Stomach (tissue), 19 donors: ENCODE measurements at places on chromosomes 6 and 20. TPM values are rescaled to one million over a fixed set of nuclear protein-coding genes. Genes with fewer than 3 reads are reported as not detected.

GRCh38 chr6:41176189-41176588 is 13.3 kb upstream of the TREM2 start:
- no peak for DNase-seq

DNA sequence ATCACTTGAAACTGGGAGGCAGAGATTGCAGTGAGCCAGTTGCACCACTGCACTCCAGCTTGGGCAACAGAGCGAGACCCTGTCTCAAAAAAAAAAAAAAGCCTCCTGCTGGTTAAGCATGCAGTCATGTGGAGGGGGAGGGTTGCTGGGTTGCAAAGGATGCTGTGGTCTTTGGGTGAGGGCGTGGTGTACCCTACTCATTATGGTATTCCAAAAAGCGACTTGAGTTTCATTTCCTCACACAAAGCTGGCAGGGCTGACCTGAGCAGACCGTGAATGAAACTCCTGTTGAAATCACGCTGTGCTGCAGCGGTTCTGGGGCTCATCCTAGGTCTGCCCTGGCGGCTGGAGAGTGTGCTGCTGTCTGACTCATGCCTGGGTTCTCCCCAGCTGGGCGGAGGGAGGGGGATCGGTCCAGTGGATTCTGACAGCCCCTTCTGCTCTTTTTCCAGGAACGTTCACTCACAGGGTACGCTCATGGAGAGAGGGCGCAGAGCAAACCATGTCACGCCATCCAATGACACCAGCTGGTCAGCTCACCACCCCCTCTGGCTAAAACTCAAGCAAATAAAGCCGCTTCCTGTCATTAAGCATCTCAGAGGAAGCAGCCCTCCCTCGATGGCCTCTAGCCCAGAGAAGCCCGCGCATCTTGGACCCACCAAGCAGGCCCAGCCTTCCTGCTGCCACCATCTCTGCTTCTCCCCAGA is 166.2 kb downstream of the SCML4 start:
- DNase-seq, result peak; percentile 80

- no peak for DNase-seq
Measured at GRCh38 chr20:19522071-19522801, 235.8 kb upstream of the RIN2 start.

GRCh38 chr6:140784573-140784972 is 1348.2 kb upstream of the GJE1 start:
- DNase-seq, result no peak

DNA sequence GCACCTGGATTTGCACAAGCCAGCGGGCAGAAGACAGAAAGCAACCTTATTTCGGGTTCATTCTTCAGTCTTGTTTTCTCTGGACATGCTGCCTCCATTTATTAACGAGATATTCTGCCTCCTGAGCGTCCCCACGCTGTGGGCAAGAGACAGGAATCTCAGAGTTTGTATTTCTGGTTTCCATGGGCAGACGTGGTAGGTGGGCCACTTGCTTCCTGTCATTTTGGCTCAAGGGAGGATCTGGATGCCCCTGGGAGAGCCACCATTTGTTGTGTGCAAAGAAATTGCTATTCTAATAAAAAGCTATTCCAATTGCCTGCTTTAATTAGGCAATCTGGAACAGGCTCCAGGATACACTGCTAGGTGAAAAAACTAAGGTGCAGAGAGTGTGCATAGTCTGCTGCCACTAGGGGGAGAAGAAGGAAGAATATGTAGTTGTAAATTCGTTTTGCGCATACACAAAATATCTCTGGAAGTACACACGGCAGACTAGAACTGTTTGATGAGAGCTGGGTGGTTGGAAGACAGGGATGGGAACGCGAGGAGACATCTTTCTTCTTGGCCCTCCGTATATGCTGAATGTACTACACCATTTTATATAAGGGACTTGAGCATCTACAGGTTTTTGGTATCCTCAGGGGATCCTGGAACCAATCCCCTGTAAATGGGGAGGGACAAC is 30.1 kb upstream of the SLC16A10 start:
- DNase-seq, result peak; percentile 70

The MLN gene
- not detected for polyA plus RNA-seq

The CYP24A1 gene
- polyA plus RNA-seq, result 1.2 TPM

The SNRPB2 gene
- 44.4 TPM for polyA plus RNA-seq

DNA sequence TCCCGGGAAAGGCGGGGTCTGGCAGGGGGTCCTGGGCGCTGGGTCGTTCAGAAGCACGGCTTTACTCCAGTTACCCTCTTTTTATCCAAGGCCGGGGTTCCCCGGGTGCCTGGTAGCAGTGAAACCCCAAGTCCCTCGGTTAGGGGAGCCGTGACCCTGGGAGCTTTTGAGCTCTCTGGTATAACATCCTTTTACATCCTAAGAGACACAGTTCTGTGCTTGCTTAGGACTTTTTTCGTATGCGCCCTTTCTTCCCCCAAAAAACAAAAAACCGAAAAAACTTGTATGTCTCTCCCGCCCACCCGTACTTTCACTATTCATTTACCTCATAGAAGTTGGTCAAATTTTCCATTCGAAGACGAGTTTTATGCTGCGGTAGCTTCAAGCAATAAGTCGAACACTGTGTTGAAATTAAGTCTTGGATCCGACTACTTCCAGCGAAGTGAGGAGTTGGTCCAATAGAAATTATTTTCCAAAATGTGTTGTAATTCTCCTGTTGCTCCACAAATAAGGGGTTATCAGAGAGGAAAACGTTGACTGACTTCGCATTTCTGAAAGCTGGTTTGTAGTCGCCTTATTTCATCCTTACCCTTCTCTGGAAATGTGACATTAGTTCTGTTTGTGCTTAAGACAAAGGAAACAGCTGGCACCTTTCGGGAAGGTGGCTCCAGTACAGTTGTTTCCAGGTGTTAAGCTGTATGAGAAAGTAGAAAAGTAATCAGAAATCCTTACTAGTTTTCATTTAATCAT is 816 bp upstream of the MAN1A1 start:
- DNase-seq, result no peak

- DNase-seq, result no peak
Measured at GRCh38 chr20:57960803-57961575, 251.2 kb upstream of the PMEPA1 start.

The NEU1 gene
- 16.3 TPM for polyA plus RNA-seq

The ASIP gene
- polyA plus RNA-seq, result not detected

The IP6K3 gene
- 2.5 TPM for polyA plus RNA-seq

The BPI gene
- 0.44 TPM for polyA plus RNA-seq

GRCh38 chr6:134826889-134827737 is 122.8 kb downstream of the ALDH8A1 start:
- DNase-seq, result peak; percentile 28

The MUCL3 gene
- 83.3 TPM for polyA plus RNA-seq

DNA sequence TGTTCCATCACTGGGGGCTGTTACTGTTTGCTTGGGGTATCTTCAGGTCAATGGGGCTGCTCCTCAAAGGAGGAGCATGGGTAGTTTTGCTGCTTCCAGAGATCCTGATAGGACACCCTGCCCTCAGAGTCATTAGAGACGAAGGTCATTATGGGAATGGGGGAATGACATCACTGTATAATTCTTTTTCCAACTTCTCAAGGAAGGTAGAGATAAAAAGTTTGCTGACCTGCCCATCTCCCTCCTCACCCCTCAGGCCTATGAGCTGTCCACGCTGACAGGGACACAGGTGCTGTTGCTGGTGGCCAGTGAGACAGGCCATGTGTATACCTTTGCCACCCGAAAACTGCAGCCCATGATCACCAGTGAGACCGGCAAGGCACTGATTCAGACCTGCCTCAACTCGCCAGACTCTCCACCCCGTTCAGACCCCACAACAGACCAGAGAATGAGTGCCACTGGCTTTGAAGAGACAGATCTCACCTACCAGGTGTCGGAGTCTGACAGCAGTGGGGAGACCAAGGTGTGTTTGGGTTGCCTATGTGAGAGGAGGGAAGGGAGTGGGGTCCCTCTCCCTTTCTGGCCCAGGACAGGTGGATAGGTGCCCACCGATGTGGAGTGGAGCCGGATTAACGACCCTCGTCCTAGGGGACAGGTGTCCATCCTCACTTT is 2.7 kb downstream of the SRF start:
- peak; percentile 37 for DNase-seq

The EBF4 gene
- 16.8 TPM for polyA plus RNA-seq

The WFDC2 gene
- polyA plus RNA-seq, result 49.0 TPM

The PCK1 gene
- 0.12 TPM for polyA plus RNA-seq

DNA sequence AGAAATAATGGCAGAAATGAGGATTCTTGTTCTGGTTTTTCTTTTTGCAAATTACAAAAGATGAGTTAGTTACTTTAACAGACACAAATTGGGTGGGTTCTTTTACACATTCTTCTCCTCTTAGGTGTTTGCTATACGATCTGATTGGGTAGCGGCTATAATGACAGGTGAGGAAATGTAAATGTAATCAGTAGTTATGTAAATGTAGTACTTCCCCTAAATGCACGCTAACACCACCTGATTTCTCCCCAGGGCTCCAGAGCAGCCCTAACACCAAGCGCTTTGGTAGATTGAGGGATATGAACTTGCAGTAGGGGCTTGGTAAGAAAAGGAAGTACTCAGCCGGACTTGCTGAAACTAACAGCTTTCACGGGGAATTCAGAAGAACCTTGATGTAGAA is 499.4 kb upstream of the NOX3 start:
- no peak for DNase-seq

DNA sequence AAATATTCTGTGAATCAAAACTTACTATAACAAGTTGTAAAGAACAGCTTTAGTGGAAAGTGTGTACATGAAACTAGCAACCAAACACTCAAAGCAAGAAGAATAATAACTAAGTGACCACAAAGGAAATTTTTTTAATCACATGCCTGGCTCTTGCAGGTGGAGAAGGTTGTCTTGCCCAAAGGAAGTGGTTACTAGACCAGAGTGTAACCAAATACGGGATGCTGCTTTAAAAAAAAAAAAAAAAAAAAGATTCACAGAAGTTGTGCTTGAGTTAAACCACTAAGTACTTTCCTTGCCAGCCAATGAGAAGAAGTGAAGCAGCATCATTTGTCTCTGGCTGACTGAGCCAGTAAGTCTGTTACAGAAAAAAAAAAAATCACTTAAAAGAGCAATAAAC is 19.1 kb upstream of the HLA-DQB1 start:
- DNase-seq, result no peak

DNA sequence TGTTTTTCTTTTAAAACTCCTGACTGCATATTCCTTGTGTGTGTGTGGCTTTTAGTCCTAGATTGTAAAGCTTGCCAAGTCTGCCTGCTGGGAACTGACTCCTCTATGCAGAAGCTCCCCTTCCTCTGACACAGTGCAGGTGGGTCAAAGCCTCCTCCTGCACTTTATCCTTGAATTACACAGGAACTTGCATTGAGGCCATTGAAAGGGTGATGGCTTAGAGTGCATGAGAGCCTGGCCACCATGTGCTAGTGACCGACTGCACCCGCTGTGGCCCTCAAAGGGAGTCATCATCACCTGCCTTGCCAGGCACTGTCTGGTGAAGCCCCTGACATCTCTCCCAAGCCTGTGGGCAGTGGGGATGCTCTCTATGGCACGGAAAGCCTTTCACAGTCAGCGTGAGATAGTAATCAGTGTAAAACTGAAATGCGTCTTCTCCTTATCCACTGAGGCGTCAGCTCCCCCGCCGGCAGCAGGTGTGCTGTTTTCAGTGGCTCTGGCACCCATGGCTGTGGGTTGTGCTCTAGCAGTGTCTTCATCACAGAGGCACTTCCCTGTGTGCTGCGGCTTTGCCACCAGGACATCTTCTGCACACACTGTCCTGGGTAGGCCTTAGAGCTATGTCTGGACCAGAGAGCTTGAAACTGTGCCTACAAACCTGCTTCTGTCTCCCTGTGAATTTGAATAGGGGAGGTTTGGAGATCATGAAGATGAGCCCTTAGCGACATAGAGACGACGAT is 87.9 kb downstream of the THBS2 start:
- peak; percentile 58 for DNase-seq

The SLC22A2 gene
- polyA plus RNA-seq, result not detected

DNA sequence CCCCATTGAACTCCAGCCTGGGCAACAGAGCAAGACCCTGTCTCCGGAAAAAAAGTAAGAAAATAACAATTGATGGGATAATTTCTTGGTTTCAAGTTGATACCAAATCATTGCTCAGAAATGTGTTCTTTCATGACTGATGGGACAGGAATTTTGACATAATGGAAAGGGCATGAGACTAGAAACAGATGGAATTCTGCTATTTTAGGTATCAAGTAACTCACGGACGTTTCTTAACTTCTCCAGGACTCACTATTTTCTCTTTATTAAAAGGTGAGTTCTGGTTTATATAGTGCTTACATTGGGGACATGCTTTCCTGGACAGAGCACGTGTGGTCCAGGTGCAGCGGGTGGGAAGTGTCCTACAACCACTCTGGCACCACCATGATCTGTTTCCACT is 6.0 kb upstream of the DSP start:
- no peak for DNase-seq

GRCh38 chr20:64142590-64142989 is 21.7 kb upstream of the MYT1 start:
- DNase-seq, result no peak

DNA sequence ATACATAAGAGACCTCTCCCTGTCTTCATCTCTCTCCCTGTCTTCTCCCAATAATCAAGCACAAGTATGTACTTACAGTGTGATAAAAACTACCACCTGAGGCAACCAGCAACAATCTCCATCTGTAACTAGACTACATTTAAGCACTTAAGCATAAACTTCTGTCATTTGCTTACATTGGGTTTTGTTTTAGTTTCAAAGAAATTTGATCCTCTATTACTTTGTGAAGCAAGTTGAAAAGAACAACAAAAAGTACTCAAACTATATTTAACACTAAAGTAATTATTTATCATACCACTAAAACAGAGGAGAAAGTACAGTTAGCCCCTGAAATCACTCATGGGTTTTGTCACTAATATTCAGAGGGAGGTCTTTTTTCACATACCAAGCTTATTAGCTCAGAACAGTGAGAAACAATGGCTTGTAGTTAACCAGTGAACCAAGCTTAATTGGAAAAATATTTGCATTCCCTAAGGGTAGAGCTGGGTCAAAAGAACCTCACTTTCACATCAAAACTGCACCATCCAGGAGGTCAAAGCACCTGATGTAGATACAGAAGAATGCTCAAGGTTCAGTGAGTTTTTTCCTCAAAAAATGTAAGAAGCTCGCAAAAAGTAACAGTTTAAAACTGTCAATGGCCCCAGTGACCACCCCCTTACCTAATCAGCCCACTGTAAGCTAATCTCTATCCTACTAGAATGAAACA is 34.1 kb downstream of the DCDC2 start:
- no peak for DNase-seq

DNA sequence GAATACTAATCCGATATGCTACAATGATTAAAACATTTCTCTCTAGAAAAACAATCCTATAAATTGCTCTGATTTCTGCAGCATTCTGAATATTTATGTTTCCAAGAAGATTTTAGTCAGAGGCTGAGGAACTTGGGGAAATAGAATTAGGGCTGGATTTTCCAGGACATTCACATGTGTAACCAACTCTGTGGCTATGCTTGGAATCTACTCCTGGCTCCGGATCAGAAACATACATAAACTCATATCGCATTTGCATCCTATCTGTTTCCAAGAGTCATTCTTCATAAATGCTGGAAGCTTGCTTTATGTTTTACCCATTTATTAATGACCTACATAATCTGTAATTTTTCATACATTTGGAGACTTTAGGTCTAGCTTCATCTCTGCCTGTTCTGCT is 459.9 kb upstream of the MARCKS start:
- peak; percentile 70 for DNase-seq

DNA sequence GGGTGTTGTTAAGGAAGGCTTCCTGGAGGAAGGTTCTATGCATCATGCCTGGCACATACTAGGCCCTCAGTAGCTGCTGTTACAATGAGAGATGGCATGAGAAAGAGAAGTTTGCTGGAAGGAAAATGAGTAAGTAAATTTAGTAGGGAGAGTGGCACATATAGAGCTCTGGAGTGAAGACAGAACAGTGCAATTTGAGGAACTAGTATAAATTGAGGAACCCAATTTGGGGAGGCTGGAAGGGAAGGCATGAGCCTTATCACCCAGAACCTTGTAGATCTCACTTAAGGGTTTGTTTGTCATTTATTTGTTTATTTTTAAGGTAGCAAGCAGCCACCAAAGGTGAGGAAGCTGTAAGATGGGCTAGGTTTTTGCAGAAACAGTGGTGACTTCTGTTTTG is 87.1 kb upstream of the SCGN start:
- no peak for DNase-seq
